ENCODE measurements at places on chromosomes 1 and 21.

DNA sequence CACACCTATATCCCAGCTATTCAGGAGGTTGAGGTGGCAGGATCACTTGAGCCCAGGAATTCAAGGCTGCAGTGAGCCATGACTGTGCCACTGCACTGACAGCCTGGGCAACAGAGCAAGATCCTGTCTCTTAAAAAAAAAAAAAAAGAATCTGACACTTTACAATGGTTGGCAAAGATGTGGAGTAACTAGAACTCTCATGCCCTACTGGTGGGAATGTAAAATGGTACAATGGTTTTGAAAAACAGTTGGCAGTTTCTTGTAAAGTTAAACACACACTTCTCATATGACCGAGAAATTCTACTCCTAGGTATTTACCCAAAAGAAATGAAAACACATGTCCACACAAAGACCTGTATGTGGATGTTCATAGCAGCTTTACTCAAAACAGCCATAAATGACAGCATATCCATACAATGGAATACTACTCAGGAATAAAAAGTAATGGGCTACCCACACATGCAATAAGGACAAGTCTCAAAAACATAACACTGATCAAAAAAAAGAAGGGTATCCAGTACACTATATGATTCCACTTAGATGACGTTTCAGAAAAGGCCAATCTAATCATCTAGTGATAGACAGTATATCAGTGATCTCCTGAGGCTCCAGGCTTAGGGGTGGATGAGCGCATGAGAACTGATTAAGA is 58.1 kb downstream of the HLCS start:
- no peak for DNase-seq

GRCh38 chr1:116357487-116357886 is 15.6 kb upstream of the ATP1A1 start:
- DNase-seq, result no peak

DNA sequence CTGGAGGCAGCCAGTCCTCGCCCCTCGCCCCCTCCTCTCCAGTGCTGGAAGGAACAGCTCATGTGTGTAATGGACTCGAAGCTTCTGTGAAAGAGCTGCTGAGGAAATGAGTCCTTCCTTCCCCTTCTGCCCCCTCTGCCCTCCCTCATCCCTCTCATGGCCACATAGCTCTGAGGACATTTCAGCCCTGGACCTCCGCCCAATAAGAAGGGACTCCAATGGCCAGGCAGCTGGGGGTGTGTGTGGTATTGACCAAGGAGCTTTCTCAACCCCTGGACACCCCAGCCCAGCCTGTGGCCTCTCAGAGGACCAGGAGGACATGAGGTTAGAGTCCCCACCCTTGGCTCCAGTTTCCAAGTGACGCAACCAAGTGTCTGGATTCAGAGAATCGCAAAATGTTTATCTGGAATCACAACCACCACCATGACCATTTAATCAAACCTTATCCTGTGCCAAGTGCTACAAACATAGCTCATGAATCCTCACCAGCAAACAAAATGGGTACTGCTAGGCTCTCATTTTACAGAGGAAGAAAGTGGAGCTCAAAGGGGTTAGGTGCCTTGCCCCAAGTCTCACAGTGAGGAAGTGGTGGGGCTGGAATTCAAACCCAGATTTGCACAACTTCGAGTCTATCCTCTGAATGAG is 47.8 kb upstream of the ECE1 start:
- no peak for DNase-seq

DNA sequence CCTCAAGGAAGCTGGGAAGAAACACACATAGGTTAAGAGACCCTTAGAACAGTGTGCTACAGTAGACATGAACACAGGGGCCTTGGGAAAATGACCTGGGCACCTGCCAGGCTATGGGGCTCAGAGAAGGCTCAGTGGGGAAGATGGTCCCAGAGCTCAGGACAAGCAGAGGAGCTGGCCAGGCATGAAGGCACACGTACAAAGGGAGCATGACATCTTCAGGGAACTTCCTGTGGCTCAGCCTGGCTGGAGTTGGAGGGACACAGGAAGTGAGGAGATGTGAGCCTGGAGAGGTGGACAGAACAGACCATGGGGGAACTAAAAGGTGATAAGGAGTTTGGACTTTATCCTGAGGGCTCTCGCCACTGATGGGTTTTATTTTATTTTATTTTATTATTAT is 3.8 kb upstream of the SLC50A1 start:
- DNase-seq, result no peak

GRCh38 chr1:224696891-224697765 is 81.0 kb downstream of the CNIH3 start:
- DNase-seq, result no peak

- DNase-seq, result no peak
Observed at GRCh38 chr1:46519209-46519608, 29.6 kb downstream of the DMBX1 start.

DNA sequence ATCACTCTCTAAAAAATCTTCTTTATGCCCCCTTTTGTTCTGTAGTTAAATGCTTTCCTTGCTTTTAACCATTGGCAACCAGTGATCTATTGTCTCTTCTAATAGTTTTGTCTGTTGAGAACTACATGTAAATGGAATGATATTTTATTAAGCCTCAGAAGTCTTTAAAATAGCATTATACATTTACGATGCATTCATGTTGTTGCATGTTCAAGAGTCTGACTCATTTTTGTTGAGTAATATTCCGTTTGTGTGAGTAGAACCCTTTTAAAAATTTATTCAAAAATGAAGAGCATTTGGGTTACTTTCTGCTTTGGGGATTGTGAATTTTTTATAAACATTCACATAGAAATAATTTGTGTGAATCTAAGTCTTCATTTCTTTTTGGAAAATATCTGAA is 1352.9 kb downstream of the NCAM2 start:
- DNase-seq, result no peak

DNA sequence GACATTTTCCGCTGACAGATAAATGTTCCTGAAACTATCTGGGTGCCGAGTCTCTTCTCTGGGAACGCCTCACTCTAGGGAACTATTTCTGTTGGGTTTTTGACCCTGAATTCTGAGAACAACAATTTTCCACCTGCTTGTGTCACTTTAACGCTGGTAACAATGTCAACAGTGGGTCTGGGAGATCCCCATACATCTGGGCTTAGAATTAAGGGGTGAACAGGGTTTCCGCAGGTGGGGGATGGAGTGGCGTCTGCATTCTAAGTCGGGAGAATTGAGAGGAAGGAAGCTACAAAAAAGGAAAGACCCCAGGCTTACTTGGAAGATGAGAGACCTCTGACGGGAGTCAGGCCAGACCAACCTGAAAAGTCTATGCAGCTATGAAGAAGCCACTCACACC is 8.7 kb downstream of the CD247 start:
- no peak for DNase-seq

GRCh38 chr1:212007886-212008285 is 27.5 kb downstream of the INTS7 start:
- no peak for DNase-seq

DNA sequence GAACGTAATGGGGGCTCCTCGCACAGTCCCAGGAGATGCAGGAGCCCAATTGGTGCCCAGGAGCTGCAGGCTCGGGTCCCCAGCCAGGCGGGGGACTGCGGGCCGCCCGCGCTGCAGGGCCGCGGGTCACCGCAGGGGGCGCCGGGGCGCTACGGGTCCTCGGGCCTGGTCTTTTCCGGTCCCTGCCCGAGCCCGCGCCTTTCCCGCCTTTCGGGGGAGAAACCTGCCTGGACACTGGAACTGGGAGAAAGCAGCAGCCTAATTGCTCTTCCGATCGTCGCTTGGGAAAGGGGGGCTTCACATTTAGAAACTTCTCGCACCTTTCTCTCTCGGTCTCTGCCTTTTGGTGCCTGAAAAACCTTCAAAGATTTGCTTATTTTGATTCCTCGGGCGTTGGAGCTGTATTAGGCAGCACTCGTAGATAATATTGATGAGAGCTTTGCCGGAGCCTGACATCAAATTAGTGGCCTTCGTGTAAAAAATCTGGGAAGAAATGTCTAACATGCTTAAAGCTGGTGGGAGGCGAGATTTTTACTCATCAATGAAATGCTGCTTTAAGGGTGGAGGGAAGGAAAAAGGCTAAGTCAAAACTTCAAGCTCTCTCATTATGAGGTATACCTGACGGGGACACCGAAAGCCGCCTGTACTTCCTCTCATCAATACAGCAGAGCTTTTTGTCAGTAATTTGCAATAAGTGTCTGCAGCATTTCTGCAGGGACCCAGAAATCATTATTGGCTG is 12.6 kb upstream of the BARHL2 start:
- no peak for DNase-seq

DNA sequence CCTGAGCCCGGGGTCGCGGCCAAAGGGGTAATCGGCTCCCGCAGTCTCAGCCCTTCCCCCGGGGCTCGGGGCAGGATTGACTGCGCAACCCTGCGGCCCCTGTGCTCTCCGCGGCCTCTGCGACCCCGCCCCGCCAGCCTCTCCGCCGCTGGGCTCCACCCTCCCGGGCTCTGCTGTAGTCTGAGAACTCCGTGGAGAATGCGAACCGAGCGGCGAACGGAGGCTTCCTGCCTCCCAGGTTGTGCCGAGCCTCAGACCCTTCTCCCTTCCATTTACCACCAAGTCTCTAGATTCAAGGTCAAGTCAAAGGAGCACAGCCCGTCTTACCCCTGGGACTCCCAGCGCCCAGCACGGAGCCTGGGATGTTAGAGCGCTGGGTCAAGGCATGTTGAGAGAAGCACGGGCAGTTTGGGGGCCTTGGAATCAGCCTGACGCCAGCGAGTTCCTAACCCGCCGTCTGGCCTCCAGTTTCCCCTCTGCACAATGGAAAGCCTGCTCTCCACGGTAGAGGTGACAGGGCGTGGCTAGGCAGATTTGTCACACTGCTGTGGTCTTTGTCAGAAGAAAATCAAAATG is 3.0 kb downstream of the ATP2B4 start:
- DNase-seq, result no peak

DNA sequence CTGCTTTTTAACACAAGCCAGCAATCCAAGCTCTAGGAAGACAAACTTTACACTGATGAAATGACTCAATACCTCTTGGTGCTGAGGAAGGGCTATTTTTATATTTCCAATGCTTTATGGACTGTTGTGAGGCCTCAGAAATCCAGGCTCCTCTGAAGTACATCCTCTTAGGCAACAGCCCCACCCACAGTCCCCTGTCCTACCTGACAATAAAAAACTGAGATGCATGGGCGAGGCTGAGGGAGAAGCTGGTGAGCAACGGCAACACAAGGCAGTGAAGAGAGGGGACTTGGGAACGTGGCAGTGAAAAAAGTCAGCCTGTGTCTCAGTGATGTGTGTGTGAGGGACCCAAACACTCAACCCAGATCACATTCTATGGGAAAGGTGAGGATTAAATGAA is 10.1 kb upstream of the CPT2 start:
- DNase-seq, result no peak

- no peak for DNase-seq
Observed at GRCh38 chr1:218466341-218467010, 121.3 kb downstream of the TGFB2 start.

DNA sequence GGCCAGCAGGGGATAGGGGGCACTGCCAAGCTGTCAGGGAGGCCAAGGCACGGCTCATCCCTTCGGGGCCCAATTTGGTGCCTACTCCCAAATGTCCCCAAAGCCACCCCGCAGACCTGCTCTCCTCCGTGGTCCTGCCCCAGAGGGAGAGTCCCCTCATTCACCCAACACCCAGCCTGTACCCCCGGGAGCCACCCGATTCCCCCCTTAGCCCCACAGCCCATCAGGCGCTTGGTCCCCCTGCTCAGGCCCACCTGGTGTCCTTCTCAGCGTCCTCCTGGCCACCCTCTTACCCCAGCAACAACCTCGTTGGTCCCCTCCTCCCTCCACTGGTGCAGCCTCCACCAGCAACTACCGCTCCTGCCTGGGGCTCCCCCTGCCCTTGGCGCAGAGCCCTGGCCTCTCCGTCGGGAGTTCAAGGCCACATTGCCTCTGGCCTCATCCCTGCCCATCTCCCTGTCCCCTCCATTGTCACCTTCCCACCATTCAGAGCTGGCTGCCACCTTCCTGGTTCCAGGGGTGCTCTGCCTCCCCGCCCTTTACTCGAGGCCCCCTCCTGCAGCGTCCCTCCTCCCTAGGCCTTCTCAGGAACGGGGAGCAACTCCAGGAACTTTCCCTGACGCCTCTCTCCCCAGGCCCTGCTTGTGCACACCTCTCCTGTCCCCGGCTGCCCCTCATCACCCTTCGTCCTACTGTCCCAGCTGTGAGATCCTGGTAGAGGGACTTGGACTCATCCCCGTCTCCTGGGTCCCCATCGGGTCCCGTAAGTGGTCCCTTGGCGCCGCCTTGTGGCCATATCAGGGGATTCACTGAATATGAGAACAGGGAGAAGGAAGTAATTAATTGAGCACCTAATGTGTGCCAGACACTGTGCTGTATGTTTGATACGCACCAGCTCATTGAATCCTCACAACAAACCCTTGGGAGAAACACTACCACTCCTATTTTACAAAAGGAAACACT is 73.9 kb downstream of the RAP1GAP start:
- no peak for DNase-seq

GRCh38 chr1:236165238-236165981 is 23.1 kb downstream of the GPR137B start:
- DNase-seq, result no peak

Measured in amygdala (tissue), 56 donors.